ENCODE measurements at places on chromosomes 11 and 22.

GRCh38 chr22:33565580-33565995, 354.7 kb downstream of the LARGE1 start:
- DNase-seq = no peak

DNA sequence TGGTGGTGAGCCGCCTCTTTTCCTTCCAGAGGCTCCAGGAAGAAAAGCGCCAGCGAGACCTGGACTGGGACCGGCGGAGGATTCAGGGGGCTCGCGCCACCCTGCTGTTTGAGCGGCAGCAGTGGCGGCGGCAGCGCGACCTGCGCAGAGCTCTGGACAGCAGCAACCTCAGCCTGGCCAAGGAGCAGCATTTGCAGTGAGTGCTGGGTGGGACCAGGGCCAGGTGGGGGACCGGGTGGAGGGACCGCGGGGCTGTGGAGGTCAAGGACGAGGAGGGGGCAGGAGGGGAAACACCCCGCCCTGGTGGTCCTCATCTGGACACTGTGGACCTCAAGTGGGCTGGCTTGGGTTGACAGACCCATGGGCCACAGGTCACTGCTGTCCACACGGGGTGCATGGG, 17.4 kb downstream of the RIBC2 start:
- no peak for DNase-seq

DNA sequence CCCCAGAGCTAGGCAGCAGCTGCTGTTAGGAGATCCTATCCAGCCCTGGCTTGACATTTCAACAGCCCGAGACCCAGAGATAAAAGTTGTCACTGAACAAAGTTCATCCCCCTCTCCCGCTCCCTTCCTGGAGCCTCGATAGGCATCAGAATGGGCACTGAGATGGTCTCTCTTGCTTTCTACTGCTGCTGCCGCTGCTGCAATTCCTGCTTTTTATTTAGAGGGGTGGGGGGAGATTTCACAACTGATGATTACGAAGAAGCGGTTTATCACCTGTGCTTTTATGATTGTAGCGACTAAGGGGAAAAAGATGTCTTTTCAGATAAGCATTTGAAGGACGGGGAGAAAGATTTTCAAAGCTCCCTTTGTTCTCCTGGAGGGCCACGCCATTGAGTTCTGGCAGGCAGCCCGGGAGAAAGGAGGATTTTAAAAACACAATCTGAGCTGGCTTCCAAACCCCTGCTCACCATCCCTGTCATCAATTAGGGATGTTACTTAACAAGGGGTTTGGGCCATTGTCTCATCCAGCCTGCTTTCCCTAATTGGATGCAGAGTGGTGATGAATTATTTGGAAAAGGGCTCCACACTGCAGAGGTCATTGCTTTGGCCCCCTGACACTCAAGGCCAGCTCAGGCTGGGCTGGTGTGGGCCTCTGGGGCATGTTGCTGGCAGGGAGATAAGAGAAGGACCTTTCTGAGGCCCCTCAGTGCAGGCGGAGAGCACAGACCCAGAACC, 344.7 kb downstream of the BUD13 start:
- no peak for DNase-seq

DNA sequence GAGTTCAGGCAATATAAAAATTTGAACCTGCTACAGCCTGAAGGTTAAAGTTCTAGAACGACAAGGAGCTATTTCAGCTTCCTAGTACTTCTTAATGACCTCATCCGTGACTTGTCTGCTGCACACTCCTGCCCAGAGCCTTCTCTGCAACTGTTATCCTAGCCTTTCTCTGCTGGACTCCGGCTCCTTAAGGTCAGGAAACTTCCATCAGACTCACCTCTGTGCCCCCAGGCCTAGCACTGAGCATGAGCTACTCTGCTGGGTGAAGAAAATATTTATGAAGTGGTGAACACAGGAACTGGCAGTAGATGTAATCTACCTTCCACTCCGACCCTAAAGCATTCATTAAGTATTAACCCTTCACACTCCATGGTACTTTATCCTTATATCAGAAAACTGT, 18.4 kb downstream of the CSNK2A3 start:
- no peak for DNase-seq

DNA sequence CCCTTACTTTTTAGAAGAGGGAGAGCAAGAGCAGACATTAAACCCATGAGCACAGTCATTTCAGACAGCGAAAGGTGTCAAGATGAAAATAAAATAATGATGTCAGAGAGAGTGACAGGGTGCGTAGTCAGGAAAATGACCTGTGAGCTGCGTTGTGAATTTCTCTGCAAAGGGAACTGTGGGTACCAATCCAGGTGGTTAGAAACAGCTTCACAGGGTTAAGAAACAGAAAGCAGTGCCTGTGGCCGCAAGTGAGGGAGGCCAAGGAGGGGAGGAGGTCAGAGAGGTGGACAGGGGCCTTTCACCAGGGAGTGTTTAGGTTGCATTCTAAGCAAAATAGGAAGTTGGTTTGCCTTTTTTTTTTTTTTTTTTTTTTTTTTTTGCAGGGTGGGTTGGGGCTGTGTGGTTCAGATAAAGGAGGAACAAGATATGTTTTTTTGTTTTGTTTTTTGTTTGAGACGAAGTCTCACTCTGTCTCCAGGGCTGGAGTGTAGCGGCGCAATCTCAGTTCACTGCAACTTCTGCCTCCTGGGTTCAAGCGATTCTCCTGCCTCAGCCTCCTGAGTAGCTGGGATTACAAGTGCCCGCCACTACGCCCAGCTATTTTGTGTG, 7.9 kb downstream of the TIGD3 start:
- DNase-seq = no peak

DNA sequence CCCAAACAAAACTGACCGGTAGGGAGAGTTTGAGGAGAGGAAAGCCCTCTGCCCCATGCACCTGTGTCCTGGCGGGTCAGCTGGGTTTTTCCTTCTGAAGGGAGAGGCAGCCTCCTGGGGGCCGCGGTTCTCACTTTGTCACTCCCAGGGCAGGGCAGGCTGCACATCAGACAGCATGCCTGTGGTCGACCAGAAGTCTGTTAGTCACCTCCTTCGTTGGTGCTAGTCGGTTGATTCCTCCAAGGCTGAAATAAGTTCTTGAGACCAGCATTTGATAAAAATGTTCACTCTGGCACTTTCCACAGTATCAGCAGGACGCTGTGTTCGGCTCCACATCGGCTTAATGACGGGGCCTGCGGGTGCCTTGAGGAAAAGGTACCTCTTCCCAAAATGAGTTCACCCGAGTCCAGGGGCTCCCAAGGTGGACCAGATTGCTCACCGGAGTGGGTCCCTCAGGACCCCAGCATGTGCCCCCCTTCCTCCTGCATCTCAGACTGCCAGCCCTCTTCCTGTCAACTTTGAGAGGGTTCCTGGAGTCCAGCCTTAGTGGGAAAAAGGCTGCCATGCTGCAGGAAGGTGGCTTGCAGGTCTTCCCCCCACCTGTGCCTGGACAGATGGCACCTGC, 373.7 kb upstream of the B3GAT1 start:
- no peak for DNase-seq

All from NCI-H2171 (cell line).